ENCODE measurements at places on chromosomes 11 and 22.

DNA sequence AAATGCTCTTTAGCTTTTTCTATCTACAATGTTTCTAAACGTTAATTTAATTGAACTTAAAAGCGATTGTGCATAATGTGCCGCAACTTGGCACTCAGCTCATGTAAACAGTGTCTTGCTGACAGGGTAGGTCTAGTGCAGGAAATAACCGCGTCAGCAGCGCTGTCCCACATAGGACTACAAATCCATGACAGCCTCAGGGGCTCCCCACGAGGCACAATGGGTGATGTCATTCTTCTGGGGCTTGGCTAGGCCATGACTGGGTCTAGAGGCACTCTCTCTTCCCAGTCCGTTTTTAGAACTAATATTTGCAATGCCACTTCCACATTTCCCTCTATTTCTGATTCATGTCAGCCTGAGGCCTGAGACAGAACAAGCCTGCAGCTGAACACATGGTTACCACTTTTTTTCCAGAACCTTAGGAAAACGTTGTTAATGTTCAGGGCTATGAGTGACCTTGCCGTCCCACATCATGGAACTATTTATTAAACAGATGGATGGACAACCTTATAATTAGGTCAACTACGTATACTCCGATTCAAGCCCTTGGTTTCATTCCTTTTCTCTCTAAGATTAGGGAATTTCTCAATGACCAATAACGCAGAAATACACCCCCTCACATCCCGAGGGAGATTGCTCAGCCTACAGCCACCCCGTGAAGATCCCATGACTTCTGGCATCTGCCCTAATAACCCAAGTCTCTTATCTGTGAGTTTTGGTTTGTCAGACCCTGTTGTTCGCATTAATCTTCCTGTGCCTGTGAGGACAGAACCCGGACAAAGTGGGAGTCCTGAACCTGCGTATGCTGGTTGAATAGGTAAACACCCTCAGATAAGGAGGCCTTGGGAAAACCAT is 19.4 kb upstream of the SNX32 start:
- DNase-seq, result no peak

DNA sequence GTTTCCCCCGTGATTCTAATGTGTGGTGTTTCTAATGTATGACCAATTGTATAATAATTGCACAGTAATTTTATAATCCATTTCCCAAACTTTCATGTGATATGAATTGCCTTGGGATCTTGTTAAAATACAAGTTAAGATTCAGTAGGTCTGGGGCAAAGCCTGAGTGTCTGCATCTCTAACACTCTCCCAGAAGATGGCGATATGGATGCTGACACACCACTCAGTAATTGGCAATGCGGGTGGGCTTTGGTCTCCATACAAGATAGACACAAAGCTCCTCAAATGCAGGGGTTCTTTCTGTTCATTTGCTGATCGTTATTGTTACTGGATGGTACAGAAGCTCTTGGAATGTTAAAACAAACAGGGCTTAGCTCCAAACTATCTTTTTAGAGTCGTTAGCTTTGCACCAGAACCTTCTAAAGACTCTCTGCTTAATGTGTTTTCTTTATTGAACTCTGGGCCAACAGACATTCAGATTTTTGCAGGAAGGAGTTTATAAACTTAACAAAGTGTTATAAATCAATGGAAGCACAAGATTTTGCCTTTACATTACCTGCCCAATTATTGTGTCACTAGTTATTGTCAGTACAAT is 45.4 kb upstream of the ANO3 start:
- DNase-seq, result no peak

DNA sequence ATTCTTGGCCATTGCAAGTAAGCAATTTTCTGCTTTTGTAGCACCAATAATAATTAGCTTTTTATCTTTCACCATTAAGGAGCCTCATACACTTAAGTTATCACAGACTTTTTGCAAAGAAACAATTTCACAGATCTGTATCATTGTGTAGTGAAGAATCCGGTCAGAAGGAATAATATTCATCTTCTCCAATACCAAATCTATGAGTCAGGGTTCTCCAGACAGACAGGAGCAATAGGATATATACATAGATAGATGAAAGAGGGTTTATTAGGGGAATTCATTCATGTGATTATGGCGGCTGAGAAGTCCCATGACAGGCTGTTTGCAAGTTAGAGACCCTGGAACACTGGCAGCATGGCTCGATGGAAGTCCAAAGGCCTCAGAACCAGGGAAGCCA is 82.9 kb upstream of the UBASH3B start:
- no peak for DNase-seq

GRCh38 chr22:46113910-46114517 is 36.3 kb upstream of the PPARA start:
- DNase-seq, result no peak
